Left lobe of liver (tissue), 2 donors: ENCODE measurements at places on chromosomes 11 and 22. TPM values are rescaled to one million over a fixed set of nuclear protein-coding genes. Genes with fewer than 3 reads are reported as not detected.

The BACE1-AS gene
- 1.5 TPM for total RNA-seq

The CRYBB3 gene
- 0.91 TPM for total RNA-seq

The PRMT3 gene
- total RNA-seq: 4.1 TPM

The ZNF280B gene
- total RNA-seq: 0.08 TPM

The FAT3 gene
- total RNA-seq: 0.13 TPM

The OR51E1 gene
- total RNA-seq: not detected

- DNase-seq: no peak
Observed at GRCh38 chr22:25083807-25084200, 115.9 kb upstream of the CRYBB3 start.

- no peak for DNase-seq
Observed at GRCh38 chr22:26281941-26282340, 112.7 kb downstream of the SEZ6L start.

GRCh38 chr11:20080032-20080685, 80.1 kb downstream of the DBX1 start:
- DNase-seq: no peak

DNA sequence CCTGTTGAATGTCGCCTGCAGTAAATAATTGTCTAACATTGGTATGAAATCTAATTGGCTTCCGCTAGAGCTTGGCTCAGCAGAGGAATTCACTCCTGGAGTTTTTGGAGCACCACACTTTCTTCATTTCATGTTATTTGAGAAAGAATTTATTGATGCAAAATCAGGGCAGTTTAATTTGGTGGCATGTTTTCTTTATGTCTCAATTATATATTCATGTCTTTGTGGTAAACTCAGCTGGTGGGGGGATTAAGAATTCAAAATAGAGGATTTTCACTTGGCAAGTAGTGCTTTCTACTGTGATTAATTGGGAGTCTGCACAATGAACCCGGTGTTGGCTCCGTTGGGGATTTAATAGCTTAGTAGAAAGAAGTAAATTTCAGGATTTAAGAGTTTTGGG, 784.4 kb downstream of the NTM start:
- no peak for DNase-seq

DNA sequence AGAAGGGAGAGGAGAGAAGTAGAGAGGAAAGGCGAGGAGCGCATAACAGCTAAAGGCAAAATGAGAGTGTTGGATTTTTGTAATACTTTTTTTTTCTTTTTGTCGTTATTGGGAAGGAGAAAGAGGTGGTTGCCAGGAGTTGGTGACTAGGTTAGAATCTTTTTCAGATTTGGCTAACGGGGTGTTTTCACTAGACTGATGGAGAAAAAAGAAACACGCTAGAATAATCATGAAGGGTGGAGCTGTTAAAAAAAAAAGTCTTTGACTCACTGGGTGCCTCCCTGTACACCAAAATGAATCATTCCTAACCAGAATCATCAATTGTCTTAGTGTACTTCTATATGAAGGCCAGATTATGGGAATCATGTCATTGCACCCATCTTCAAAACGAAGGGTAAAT, 12.7 kb downstream of the BLID start:
- DNase-seq: no peak

DNA sequence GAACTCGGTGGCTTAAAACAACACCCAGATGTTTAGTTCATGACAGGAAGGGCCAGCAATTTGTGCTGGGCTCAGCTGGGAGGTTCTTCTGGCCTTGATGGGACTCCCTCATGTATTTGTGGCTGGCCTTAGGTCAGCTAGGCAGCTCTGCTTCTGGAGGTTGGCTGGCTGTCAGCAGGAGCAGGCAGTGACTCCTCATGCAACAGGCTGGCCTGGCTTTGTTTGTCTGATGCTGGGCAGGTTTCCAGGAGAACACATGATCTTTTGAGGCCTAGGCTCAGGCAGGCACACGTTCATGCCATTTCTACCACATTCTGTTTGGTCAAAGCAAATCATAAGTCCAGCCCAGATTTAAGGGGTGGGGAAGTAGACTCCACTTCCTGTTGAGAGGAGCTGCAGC, 571.2 kb downstream of the TBC1D22A start:
- DNase-seq: peak; percentile 64

GRCh38 chr11:46492532-46492931, 101.0 kb upstream of the CHRM4 start:
- no peak for DNase-seq

DNA sequence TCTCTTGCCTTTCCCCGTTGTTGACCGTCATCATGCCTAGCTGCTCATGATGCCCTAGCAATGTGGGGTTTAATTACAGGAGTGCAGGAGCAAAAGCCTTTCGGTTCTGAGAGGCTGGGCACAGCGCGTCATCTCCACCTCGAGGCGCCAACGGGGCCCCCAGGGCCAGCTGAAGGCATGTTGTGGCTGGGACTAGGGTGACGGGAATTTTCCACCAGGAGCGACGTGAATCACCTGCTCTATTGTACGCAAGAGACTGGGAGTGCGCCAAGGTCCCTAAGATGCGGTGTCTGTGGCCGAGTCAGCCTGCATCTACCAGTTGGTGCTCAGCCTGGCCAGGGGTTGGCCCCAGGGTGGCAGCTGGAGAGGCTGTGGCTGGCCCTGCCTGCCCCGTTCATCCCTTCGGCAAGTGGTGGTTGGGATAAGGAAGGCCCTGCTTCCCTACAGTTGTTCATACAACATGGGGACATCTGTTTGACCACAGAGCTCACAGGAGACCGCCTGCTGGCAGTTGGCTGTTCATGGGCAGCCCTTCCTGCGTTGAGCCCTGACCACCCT, 1175.6 kb downstream of the BRD1 start:
- no peak for DNase-seq

DNA sequence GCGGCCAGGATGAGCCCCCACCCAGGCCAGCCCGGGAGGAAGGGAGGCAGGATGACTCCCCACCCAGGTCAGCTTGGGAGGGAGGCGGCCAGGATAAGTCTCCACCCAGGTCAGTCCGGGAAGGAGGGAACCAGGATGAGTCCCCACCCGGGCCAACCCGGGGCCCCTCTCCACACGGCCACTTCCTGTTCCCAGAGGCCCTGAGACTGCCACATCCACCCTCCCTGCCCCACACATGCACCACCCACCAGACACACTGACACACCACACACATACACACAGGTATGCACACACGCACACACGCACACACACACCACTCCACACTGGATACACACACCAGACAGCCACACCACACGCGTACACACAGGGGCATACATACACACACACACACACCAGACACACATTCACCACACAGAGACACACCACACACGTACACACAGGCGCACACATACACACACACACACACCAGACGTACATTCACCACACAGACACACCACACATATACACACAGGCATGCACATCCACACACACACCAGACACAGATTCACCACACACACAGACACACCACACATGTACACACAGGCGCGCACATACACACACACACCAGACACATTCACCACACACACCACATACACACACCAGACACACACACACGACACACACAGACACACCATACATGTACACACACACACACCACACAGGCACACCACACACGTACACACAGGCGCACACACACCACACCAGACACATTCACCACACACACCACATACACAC, 84.9 kb upstream of the PRR5 start:
- no peak for DNase-seq

DNA sequence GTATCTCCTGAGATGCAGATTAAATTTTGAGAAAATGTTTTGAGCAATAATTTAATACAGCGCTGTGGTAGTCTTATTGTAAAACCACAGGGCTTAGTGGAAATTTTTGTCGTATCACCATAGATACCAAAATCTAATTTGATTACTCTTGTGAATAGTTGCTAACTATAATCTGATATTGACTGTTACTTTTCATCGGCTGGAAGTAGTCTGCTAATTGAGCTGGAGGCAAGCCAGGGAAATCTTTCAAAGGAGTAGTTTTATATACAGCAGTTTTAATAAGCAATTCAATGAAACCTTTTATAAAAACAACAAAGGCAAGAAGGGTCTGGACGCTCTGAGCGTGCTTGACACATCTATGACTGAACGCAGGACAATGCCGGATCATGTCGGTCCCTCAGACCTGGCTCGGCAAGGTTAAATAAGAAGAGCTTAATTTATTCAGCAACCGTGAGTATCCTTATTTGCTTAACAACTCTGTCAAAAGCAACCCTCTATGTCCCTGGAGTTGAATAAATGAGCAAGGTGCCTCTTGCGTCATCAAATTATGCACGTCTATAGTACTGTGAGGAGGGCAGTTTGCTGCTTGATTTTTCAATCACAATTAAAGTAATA, 121.2 kb downstream of the NCAM1 start:
- DNase-seq: no peak

GRCh38 chr11:120511820-120512738, 531 bp downstream of the GRIK4 start:
- no peak for DNase-seq

DNA sequence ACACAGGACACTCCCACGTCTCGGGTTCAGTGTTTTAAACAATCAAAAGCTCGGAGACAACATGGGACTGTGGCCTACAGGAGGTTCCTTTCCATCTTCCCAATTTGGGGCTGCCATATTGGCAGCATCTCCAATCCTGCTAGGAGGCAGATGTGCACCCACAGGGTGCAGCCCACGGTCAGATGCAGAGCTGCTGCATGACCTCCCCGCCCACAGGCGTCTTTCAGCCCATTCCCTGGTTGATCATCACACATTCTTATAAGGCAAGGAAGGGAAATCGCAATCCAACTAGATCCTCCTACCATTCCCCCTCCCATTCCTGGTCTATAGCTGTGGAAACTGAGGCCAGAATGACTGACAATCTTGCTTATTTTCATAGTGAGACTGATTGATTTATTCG, 121.4 kb downstream of the MICAL3 start:
- no peak for DNase-seq

- DNase-seq: peak; percentile 60
Observed at GRCh38 chr11:126197277-126197939, 14.0 kb downstream of the RPUSD4 start.

DNA sequence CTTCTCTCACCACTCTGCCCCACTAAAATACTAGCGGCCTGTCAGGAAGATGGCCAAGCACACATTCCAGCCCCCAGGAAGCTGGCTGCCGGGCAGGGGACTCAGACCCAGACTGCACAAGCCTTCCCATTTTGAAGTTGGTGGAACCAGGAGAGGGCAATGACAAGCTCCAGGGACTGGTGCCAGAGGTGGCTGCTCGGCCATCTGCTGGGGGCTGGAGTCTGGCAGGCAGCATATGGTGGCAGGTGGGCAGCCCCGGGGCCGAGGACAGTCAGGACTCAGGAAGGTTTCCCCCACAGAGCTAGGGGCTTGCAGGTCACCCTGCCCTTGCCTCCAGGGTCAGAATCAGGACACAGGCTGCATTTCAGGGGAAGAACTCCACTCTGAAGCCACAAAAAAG, 22.6 kb downstream of the KCNJ5 start:
- DNase-seq: no peak
